ENCODE measurements at places on chromosomes 12 and 14.

GRCh38 chr14:33362934-33363333, 424.3 kb downstream of the NPAS3 start:
- DNase-seq = no peak

GRCh38 chr14:59294662-59294992, 106.2 kb downstream of the DAAM1 start:
- DNase-seq = no peak

DNA sequence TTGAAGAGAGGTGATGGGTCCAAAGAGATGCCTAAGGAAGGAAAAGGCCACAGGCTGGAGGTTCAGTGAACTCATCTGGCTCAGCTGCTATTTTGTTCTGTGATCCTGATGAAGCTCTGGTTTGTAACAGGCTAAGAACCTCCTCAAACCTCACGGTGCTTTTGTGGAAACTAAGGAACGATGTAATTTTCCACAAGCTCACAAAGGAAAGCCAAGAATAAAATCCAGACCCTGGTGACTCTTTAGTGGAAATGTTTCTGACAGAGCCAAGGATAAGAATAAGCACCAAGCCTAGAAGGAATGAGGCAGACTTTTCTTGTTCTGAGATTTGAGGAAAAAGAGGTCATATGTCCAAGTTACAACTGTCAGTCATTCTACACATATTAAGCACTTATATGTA, 93.6 kb downstream of the SLC24A4 start:
- DNase-seq = no peak

DNA sequence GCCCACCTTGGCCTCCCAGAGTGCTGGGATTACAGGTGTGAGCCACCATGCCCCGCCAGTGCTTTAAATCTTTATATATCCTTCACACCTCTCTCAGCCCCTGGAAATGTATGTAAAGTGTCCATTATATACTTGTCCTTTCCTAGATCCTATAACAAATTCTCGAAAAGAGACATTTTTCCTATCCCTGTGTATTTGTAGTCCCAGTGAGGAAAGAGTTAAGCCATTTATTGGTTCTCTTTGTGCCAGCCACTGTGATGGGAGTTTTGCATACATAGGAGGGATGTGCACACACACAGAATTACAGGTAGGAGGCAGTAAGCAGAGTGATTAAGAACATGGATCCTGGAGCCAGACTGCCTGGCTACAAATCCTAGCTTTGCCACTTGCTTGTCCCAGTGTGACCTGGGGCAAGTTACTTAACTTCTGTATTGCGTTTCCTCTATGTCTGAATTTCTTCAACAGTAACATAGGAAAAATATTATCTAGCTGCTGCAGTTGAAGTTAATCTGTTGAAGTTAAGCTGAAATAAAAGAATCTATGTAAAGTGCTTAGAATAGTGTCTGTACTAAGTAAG, 2.1 kb upstream of the RABGGTA start:
- DNase-seq = no peak

DNA sequence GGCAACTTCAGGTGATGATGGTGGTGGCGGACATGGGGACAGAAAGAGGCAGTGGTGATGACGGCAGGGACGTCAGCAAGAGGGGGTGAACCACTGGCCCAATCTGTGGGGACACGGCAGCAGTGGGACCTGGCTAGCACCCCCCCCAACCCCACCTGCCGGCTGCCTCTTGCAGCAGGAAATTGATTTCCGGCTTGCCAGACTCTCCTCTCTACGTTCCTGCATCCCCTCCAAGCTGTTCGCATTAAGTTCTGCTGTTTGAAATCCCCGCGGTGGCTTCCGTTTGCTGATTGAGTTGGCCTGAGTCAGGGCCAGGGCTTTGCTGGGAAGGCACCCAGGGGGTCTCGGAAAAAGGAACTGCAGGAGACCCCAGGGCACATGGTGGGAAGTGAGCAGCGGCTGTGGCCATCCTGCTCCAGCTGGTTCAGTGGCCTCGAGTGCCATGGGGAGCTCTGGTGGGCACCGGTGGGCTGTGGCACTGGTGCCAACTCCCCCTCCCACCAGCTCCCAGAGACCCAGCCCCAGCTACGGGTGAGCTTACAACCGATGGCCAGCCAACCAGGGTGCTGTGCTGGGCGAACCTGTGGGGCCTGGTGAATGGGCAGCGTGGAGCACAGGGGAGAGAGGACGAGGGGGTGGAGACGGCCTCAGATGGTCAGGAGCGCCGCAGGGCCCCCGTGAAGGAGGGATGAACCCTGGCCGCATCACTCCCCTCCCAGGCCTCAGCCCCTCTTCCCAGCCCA, 14.6 kb upstream of the NUDT14 start:
- no peak for DNase-seq

DNA sequence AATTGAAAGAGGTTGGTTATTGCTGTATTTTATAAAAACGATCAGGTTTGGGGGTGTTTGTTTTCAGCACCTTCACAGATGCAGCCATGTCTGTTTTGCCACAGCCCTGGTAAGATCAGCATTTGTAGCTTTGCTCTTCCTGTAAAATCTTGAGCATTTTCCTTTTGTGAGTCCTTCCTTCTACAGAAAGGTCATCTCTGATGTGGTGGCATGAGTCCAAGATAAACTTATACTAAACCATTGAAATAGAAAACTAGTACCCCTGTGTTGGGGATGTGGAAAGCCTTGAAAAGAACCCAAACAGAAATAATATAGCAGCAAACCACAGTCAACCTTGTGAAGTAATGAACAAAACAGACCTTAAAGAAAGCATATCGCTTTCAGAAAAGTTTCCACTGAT, 85.5 kb downstream of the TGFB3 start:
- DNase-seq = no peak

DNA sequence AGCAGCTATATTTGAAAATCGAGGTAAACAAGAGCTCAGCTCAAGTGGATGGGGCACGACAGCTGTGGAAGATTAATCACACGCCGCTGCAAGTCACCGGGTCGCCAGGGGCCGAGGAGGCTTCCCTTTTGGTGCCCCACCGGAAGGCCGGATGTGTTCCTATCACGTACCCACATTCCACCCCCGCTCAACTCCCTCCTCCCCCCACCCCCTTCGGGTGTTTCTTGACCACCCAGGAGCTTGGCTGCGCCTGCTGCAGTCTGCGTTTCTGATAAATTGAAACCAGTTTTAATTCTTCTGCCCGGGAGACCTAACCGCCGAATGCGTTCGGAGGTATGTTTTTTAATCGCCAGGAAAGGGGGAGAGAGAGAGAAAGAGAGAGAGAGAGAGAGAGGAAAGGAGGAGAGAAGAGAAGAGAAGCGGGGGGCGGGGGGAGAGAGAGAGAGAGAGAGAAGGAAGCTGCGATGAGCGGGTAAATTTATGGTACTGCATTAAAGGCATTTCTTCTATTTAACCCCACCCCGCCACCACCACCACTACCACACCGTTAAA, 1.8 kb downstream of the SLC8A3 start:
- no peak for DNase-seq

- DNase-seq = no peak
Measured at GRCh38 chr12:132446633-132447326, 43.2 kb upstream of the FBRSL1 start.

- DNase-seq = no peak
Measured at GRCh38 chr14:104805326-104805678, 4.4 kb downstream of the ZBTB42 start.

DNA sequence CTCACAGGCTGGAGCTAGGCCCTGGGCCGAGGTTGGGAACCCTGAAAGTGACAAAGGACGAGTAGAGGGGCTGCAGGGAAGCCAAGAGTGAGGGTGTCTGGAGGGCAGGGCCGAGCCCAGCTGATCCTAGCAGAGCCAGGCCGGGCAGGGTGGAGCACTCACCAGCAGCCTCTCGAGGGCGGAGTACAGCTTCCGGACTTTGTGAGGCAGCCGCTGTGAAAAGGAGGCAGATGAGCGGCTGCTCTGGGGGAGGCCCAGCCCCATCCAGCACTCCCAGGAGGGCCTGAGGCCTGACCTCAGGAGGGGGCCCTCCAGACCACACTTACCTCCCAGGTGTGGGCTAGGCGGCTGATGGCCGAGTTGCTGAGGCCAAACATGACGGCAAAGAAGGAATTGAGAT, 14.7 kb upstream of the ENDOU start:
- no peak for DNase-seq

DNA sequence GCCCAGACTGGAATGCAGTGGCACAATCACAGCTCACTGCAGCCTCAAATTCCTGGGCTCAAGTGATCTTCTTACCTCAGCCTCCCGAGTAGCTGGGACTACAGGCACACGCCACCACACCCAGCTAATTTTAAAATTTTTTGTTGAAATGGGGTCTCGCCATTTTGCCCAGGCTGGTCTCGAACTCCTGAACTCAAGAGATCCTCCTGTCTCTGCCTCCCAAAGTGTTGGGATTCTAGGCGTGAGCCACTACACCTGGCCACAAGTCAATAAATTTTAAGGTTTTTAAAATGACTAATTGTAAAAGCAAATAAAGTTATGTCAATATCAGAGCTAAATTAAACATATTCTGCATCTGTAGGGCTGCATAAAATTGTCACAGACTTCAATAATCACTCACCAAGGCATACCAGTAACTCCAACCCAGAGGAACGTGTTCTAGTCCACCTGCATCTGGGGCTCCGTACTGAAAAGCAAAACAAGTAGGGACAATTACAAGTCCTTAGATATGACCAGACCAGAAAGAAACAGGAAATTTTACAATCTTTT, 13.9 kb downstream of the GNS start:
- no peak for DNase-seq

- no peak for DNase-seq
Measured at GRCh38 chr14:67580336-67581171, 19.5 kb downstream of the PIGH start.

DNA sequence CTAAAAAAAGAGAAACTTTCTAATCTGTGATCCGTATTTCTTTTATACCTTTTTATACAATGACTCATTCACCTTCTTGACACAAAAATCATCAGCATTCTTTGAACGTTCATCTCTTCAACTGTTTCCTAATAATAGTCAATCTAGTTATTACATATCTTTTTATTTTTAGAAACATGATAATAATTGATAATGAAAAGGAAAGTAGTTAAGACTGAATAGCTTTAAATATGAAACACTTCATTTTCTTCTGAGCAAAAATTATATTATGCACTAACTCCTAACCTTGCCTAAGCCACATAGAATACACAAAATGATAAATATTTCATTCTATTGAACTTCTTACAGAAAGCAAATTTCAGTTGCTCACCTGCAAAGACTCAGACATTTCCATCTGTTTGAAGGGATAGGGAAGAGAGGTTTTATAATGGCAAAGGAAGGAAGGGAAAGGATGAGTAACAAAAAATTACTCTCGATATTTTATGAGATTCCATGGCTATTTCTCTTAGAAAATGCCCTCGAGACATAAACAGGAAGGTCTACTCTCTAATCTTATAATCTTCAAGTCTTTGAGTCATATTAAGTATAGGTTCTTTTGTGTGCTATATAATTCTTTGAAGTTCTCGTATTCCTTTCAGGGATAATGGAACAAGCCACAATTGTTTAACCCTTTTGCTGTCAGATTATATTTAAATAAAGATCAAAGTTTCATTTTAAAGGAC, 7.5 kb upstream of the KLHL42 start:
- DNase-seq = no peak

- no peak for DNase-seq
Measured at GRCh38 chr14:74685921-74686678, 26.8 kb downstream of the AREL1 start.

DNA sequence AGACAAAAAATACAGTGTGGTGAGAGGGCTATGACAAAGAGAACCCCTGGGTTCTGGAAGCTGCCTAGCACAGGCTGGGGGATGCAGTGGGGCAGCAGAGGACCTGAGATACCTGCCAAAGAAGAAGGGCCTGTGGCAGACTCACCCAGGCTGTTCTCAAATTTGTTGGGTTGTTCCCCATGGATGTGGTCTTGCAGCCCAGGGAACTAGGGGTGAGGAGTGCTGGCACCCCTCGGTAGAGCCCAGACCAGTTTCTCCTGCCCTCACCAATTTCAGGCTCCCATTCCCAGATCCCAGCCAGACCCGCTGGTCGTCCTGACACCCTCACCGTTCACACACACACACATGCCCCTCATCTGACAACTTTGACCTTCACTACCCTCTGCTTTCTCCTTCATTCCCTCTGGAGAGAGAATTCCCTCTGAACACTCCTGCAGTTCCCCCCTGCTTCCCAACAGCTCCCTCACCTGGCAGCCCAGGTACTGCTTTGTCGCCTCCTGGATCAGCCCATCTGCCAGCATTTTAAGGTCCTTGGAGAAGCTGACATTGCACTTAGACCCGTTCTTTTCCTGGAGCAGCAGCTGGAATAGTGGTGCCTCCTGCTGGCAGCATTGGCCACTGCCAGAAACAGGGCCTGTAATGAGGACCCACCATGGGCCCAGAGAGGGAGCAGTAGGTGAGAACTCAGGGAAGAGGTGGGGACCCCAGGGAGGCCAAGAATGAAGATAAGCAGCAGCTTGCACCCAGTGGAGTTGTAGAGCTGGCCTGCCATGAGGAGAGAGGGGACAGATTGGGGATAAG, 5.9 kb upstream of the GDF11 start:
- DNase-seq = no peak

DNA sequence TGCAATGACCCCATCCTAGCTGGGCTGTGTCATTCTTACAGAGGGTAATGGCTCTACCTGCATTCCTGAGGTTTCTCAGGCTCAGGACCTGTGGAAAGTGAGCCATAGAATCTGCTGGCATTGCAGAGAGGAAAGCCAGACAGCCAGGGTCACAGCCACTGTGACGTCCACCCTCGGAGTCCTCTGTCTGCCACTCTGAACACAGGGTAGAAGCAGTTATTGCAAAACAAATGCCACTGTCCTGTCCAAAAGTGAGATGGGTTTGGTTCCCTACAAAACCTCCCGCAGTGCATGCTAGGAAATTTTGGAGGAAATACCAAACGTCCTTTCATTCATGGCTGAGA, 37.8 kb downstream of the TNFAIP2 start:
- DNase-seq = no peak

GRCh38 chr14:51908086-51908485, 47.7 kb downstream of the GNG2 start:
- DNase-seq = no peak

DNA sequence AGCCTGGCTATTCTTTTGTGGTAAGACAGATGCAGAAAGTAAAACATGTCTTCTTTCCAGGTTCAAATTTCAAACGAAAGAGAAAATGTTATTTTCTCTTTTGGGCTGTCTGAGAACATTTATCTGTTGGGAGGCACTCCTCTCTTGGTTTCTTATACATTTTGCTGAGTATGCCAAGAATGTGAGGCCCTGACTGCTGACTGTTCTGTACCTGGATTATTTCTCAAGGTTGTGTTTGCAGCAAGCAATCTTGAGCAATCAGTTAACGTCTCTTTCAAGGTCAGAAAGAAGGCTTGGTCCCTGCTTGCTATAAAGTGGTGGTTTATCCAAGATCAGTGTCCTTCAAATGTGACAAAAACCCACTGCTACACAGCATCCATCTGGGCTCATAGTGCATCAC, 9.8 kb downstream of the SSTR1 start:
- no peak for DNase-seq

DNA sequence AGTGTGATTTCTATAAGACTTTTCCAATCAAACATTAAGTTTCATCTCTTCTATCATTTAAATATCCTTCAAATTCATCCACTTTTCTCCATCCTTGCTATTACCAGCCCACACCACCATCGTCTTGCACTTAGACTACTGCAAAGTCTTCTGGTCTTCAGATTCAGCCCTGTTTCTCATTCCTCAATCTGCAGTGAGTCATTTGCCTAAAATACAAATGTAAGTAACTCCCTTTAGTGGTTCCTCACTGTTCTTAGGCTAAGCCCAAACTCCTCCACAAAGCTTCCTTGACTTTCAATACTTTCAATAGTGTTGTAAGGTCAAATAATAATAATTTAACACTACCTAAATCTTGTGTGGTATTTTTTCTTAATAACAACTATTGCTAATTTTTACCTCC, 83.3 kb downstream of the PLEKHG7 start:
- no peak for DNase-seq

All from esophagus squamous epithelium (tissue), 5 donors.